Ovary (tissue), 10 donors: ENCODE measurements at places on chromosomes 3 and 15. TPM values are rescaled to one million over a fixed set of nuclear protein-coding genes. Genes with fewer than 3 reads are reported as not detected.

GRCh38 chr3:36409862-36410261, 29.6 kb downstream of the STAC start:
- DNase-seq = no peak

DNA sequence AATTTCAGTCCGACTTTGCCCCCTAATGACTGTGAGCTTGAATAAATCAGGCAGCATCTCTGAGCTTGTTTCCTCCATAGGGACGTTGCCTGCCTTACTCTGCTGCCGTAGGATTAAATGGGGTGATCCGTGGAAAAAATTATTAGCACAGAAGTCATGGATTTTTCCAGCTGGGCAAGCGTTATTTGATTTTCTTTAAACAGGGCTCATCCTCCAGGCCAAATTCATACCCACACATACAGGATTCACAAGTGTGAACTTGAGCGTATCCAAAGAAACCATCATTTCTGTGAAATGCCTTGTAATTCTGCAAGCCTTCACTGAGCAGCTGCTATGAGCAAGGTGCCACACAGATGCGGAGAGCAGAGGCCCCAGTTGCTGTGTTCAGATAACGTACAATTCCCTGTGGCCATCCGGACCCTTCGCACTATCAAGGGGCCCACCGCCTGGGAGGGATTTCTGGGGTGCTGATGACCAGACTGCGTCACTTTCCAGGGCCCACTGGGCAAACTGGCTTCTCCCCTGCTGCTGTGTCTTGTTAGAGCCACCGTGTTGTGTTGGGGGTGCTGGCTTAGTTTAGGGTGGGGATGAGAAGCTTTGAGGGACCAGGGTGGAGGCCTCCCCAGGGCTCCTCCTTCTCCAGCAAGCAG, 61.4 kb downstream of the MGLL start:
- no peak for DNase-seq

GRCh38 chr3:33942483-33943150, 144.2 kb downstream of the PDCD6IP start:
- no peak for DNase-seq

DNA sequence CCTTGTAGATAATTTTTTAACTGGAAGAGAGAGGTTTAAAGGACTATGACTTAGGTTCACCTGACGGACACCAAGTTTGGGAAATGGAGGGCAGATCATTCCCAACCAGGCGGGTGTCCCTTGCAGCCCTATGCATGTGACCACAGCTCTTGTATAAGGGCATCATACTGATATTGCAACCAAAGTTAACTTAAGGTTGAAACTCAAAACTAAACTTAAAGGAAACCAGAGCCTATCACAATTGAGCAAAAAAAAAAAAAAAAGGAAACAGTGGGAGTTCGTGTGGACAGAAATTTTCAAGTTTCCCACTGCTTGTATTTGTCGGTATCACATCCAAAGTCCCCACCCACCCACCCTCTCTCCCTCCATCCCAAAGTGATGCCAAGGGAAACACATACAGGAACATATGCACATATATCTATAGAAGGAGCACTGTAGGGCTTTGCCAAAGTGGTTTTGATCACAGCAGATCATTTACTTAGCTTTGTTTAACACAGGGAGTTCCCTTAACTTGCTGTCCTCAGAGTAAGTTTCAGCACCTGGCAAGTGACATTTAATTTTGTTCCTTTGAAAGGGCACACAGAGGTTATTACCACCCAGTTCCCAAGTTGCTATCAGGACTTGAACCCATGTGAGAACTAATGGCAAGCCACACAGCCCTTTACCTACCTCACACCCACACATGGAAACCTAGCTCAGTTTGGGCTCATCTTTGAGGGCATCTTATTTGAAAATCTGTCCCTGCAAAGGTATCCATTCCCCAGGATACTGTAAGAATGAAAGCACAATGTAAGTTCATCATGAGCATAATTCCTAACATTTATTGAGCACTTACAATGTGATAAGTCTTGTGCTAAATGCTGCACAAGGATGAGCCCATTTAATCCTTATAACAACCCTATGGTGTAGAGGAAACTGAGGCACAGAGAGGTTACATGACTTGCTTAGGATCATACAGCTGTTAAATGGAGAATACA, 204.5 kb upstream of the CMC1 start:
- DNase-seq = no peak

DNA sequence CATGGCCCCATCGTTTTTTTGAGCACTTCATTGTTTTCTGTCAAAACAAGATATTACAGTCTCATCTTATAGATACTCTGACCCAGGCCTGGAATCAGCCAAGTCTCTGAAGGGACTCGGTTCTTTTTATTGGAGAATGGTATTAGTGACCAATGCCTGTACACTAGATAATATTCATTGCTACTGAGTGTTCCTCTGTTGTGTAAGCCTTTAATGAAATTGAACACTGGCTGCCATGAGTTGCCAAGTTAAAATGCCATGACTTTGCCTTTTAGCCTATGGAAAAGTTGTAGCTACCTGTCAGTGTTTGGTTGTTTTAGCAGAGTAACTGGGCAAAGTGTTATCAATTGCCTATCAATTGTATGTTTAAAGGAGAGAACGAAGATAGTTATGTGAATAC, 134.0 kb downstream of the AKAP13 start:
- DNase-seq = no peak

GRCh38 chr15:46411900-46412299, 777.1 kb downstream of the SQOR start:
- no peak for DNase-seq

DNA sequence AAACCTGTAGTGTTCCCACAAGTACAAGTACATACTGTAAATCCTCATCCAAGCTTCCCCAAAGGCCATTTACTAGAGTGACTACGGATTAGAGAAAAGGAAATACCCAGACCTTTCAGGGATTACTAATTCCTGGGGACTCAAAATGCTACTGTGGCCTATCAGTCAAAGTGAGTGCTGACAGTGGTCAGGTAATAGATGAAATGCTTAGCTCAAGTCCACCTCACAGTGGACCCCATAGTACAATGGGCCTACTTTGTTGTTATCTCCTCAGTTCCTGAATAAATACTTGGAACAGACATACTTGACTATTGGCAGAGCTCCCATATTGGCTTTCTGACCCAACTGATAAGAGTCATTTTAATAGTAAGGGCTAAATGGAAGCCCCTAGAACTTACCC, 61.6 kb downstream of the MAP4 start:
- DNase-seq = no peak

DNA sequence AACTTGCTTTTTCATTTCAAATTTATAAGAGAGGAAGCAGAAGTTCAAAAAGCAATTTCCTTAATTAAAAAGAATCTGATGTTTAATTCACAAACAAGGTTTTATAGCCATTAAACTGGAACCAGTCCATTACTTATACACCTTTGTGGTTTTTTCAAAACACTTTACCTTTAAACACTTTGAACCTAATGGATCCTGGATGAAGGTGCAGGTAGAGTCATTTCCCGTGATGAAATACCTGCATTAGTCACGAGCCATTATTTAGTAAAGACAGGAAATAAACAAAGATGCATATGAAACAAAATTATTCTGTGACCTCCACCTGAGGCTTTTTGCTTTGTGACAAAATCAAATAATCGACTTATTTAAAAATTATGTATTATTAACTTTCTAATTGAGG, 341.7 kb upstream of the UBE2E2 start:
- DNase-seq = no peak

- DNase-seq = no peak
Measured at GRCh38 chr15:61921093-61921492, 139.2 kb downstream of the VPS13C start.

Gene NMNAT3
- 15.8 TPM for polyA plus RNA-seq
